Activated CD4-positive, alpha-beta T cell treated with anti-CD3 and anti-CD28 coated beads, Interleukin-2, amount 50 U/mL, for 1 hour (primary cell): ENCODE measurements at places on chromosomes 3 and 15.

DNA sequence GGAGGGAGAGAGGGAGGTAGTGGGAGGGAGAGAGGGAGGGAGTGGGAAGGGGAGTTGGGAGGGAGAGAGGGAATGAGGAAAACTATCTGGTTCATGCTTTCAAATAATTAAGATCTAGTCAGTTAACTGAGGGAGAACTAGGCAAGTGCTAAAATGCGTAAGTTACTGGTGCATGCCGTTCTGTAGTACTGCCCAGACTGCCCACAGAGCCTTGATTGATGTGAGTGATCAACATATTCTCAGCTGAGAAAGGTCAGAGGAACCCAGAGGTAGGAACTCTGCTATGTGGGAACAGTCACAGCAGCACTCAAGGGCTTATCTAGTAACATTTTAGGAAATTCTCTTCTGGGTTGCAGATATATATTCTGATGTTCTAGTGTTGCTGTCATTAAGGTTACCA lies 149.8 kb upstream of the ROBO1 start:
- DNase-seq = no peak

- no peak for DNase-seq
Observed at GRCh38 chr15:76903251-76903681, 1.9 kb downstream of the SCAPER start.

DNA sequence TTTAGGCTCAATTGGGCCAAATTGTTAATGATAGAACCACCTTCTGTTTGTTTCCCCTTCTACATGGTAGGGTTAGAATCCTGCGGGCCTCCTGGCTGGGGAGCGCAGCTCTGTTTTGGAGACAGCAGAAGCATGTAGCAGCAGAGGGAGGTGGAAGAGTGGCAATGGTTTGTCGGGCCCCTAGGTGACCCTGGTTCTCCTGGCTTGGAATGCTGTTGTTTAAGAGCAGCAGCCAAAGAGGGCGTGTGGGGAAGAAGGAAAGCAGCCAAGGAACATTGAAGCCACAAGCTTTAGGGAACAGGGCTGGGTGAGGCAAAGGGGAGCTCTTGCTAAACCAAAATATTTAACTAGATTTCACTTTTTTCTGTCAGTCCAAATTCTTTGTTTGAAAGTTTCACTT lies 213.7 kb upstream of the NR2E3 start:
- no peak for DNase-seq

- no peak for DNase-seq
Observed at GRCh38 chr15:71093054-71094024, 21.9 kb upstream of the THSD4 start.

DNA sequence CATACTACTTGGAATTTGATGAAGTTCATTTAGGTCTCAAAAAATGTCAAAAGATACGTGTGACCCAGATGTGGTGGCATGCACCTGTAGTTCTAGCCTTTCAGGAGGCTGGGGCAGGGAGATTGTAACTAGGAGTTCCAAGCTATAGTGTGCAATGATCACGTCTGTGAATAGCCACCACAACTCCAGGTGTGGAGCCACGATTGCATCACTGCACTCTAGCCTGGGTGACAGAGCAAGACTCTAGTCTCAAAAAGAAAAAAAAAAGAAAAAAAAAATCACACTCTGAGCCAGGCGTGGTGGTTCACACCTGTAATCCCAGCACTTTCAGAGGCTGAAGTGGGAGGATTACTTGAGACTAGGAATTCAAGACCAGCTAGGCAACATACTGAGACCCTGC lies 14.2 kb downstream of the MAP4 start:
- no peak for DNase-seq

GRCh38 chr15:33136353-33136752 lies 58.2 kb downstream of the FMN1 start:
- no peak for DNase-seq

DNA sequence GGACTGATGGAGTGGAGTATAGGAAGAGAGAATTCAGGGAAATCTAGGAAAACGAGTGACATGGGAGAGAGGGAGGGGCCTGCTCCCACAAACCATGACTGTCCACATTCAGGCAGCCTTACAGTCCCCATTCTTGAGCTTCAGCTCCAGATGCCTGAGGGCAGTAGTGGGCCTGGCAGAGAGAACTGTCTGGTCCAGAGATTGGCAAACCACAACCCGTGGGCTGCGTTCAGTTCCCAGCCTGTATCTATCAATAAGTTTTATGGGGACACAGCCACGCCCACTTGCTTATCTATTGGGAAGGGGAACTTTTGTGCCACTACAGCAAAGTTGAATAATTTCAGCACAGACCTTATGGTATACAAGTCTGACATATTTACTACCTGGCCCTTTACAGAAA lies 63.8 kb downstream of the SLCO2A1 start:
- no peak for DNase-seq

DNA sequence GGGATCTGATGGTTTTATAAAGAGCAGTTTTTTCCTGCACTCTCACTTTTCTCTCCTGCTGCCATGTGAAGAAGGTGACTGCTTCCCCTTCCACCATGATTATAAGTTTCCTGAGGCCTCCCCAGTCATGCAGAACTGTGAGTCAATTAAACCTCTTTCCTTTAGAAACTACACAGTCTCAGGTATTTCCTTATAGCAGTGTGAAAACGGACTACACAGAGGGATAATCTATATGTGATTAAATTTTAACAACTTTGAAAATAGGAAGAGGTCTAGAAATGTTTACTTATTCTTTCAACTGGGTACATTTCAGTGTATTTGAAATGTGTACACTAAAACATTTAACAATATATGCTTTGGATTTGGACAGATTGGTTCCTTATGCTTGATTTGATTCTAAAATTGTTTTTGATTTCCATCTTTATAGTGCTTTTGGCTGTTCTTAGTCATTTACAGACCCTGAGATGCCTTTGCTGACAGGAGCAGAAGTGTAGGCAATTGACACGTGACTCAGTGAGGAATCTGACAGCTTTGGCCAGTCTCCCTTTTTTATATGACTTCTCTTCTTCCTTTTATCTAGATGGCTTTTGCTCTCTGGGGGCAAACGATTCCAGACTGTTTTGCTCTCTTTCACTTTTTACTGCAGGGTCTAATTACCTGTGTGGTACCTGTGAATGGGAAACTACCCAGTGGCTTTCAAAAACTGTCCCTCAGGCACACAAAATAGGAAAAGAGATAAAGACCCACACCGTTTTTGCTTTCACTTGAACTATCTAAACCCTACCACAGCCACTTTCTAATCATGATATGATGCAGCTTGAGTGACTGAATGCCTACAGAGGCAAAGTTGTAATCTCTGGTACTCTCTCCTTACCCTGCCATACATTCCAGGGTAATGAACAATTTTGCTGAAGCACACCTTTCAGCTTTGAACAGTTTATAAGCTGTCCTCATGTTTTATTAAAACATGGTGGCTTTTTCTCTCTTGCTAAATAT lies 422.6 kb downstream of the ROBO1 start:
- no peak for DNase-seq

- DNase-seq = no peak
Observed at GRCh38 chr15:101613130-101614000, 38.8 kb downstream of the TM2D3 start.

GRCh38 chr3:38101811-38102443 lies 35.0 kb downstream of the ACAA1 start:
- DNase-seq = no peak

- DNase-seq = no peak
Observed at GRCh38 chr3:139234491-139234890, 109.3 kb upstream of the MRPS22 start.

- DNase-seq = no peak
Observed at GRCh38 chr15:56053046-56053400, 59.6 kb upstream of the NEDD4 start.

GRCh38 chr3:134251731-134252391 lies 1.2 kb upstream of the RYK start:
- DNase-seq = no peak

DNA sequence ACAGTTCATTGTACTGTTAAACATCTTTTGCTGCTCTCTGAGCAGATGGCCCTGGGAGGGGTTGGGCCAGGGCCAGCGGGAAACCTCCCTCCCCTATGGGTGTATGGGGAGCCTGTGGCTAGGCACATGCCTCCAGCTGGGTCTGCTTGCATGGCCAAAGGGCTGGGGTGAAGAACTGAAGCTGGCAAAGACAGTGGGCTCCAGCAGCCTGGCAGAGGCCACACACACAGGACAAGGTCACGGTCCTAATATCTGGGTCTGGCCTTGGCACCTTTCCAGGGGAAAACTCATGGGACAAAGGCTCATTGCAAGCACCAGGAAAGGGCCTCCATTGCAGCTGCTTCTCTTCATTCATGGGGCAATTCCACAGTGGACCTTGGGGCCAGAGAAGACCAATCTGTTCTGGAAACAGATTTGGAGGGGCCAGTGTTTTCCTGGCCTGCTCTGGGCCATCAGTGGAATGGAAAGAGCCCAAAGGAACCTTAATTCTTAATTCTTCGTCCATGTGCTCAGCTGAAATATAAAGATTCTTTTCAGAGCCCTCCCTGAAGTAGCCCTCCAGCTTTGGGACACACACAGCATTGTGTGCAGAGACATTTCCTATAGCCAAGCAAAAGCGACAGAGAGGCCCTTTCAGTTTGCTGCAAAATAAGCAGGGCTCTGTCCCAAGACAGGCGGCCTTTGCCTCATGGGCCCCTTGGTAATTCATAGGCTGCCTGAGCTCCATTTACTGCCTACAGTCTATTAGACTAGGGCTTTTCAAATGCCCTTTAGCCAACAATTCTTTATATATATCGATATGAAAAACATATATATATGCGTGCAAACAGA lies 11.3 kb upstream of the LIMD1 start:
- DNase-seq = no peak

- DNase-seq = no peak
Observed at GRCh38 chr3:127925384-127925783, 10.4 kb downstream of the KBTBD12 start.

DNA sequence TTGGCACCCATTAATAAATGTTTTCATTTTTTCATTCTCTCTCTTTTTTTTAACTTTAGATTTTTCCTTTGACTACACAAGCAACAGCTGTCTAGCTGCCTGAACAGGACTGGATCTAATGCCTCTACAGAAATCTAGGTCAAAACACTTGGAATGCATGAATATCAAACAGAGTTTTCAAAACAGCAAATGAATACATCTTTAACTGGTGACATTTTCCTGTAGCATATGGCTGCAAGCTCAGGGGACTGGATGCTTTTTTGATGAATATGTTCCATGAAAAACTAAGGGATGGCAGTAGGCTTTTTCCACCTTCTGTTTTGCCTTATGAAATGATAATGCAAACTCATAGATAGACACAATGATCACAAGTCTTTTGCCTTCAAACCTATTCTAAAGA lies 661.7 kb downstream of the MCTP2 start:
- no peak for DNase-seq

- peak; percentile 85 for DNase-seq
Observed at GRCh38 chr3:157081626-157082210, 78.2 kb downstream of the CCNL1 start.

- no peak for DNase-seq
Observed at GRCh38 chr3:10286596-10287295, 6.0 kb downstream of the GHRL start.

GRCh38 chr3:133474817-133475216 lies 75.0 kb downstream of the BFSP2 start:
- no peak for DNase-seq

DNA sequence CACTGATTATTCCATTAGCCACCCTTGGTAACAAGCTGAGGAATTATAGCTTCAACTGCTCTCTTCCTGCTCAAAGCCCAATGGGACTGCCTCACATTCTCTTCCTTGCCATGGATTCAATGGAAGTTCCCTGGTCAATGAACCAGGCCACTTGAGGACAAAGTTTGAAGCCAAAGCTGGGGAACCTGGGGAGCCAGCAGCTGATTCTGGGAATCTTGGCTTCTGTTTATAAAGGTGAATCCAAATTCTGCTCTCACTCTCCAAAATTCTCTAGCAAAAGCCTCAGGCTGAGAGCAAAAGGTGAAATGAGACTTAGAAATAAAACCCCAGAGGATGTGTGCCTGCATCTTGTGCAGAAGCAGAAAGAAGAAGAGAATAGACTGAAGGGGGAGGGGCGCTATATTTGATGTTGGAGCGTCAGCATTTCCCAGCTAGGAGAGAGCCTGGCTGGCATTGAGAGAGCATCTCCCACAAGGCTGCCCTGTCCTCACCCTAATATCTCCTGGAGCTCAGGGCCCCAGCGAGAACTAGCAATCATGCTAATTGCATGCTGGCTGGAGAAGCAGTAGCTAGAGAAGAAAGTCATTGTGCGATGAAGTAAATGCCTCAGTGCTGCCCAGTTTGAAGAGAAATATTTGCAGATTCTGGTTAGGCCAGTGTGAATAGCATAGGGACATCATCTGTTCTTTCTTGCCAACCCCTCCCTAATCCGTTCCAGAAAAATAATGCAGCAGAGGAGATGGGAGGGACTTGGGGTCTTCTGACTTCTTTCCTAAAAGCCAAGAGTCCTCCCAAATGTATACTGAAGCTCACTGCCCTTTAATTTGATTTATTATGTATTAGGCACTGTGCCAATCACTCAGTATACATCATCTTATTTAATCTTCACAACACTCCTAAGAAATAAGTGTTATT lies 34.9 kb upstream of the GAP43 start:
- DNase-seq = no peak

DNA sequence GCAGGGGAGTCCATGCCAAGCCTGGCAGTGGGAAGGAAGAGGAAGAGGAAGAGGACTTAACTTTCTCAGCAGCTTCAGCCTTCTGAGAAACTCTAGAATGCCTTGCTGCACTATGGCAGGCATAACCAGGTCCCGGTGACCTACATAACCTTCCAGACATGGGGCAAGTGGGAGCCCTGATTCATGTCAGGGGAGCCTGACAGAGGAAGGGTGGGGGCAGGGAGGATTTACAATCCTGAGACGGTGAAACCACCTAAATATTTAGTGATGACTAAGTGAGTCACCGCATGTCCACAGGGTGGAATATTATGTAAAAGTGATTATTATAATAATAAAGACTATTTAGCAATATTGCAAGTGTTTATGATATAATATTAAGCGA lies 46.7 kb downstream of the AMOTL2 start:
- no peak for DNase-seq

DNA sequence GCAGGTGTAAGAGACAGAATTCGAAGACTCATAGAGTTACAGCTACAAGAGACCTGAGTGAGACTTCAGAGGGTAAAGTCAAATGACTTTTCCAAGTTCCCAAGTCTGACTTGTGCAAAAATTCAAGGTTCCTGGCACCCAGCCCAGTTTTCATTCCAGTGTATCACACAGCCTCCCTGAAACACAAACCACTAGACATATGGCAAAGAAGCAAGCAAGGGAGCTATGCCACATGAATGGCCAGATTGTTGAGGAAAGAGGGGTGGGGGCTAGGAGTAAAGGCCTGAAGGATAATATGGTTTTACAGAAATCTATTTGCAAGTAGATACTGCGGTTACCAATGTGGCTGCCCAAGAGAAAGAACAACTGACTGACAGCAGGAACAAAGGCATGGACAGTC lies 301.2 kb downstream of the MECOM start:
- DNase-seq = no peak

DNA sequence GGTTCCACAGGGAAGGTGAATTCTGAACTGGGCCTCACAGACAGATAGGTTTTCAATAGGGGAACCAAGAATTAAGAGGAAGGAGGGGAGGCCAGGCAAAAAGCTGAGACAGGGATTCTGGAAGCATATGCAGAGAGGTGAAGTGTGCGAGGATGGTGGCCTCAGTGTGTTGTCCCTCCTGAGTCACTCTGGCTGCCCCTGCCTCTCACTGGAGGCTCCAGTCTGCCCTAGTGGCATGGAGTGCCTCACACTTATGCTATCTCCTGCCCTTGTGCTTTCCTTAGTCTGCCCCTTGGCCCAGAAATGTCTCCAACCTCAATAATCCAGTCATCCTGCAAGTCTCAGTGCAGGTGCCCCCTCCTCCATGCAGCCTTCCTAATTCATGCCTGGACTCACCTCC lies 32.2 kb upstream of the RBP1 start:
- no peak for DNase-seq

- no peak for DNase-seq
Observed at GRCh38 chr3:169094204-169094603, 569.3 kb downstream of the MECOM start.
